Activated CD8-positive, alpha-beta memory T cell treated with anti-CD3 and anti-CD28 coated beads, Interleukin-2, amount 50 U/mL, for 48 hours (primary cell): ENCODE measurements at places on chromosomes 3 and 15.

DNA sequence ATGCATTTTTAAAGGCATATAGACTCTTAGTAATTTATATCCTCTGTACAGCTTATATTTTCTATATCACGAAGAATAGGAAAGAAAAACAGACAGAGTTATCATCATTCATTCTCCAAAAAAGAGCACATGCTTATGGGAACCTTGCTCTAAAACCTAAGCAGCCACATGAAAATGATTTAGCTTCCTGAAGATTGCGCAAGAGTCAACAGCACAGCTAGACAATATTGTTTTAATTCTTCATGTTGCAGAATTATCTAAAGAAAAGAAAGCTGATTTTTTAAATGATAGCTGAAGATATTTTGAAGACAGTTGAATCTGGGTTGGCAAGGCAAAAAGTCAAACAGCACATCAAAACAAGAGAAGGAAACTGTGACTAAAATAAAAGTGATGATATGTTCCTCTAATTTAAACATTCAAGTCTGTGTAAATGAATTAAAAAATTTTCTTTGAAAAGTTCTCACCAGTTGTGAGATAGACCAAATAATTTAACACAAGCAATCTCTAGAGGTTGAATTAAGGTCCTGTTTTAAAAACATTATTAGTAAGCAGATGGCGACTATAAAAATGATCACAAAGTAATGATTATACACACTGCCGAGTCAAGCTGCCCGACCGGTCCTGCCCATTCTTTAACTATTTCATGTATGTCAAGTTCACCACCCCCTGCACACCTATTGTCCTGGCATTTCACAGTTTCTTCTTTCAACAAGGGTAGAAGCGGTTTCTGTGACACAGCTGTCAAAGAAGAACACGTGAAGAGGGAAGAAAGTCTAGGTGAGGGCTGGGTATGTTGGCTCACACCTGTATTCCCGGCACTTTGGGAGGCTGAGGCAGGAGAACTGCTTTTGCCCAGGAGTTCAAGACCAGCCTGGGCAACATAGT, 74.2 kb upstream of the BHLHE40 start:
- DNase-seq: no peak

DNA sequence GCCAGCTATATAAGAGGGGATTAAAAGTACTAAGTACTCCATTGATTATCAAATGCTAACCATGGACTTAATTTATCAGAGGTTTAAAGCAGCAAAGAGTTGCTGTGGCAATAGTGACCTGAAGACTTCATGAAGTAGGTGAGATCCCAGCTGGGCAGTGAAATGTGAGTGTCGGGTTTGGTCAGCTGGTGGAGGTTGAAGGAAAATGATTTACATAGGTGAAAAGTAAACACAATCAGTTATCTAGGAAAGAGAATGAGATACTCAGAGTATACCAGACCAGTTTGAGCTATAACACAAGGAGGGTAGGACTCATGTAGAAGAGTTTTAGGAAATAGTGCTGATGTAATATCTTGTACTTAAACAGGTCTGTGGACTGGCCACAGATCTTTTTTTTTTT, 16.5 kb upstream of the FBXO22 start:
- DNase-seq: no peak

DNA sequence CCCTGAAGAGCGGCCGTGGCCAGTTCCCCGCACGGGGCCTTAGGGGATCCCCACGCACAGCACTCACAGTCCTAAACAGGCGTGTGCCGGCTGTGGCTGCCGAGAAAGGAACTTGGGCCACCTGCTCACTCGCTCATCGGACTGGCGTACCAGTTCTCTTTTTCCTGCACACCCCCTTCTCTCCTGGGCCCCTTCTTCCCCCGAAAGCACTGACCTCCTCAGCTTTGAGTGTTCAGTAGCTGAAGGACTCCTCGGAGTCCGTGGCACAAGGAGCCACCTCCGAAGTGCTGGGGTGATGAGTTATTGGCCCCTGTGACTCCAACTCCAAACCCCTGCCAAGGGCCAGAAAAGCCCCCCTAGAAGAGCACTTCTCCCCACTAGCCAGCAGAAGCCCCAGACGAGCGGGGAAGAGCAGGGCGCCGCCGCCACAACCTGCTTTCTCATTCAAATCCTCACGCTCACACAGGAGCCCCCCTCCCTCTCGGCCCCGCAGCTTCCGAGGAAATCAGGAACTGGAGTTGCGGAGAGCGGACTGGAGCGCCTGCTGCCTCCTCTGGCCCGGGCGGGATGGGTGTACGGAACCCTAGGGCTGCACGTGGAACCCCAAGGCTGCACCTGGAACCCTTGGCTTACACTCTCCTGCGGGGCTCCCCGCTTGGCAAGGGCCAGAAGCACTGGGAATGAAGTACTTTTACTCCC, at the start of gene PLCH1:
Gene PLCH1, minus strand, starts transcription at position 446 of the 699 bp plus-strand sequence. CDS start 40,847 bp downstream, outside the sequence.
- peak; percentile 63 for DNase-seq

DNA sequence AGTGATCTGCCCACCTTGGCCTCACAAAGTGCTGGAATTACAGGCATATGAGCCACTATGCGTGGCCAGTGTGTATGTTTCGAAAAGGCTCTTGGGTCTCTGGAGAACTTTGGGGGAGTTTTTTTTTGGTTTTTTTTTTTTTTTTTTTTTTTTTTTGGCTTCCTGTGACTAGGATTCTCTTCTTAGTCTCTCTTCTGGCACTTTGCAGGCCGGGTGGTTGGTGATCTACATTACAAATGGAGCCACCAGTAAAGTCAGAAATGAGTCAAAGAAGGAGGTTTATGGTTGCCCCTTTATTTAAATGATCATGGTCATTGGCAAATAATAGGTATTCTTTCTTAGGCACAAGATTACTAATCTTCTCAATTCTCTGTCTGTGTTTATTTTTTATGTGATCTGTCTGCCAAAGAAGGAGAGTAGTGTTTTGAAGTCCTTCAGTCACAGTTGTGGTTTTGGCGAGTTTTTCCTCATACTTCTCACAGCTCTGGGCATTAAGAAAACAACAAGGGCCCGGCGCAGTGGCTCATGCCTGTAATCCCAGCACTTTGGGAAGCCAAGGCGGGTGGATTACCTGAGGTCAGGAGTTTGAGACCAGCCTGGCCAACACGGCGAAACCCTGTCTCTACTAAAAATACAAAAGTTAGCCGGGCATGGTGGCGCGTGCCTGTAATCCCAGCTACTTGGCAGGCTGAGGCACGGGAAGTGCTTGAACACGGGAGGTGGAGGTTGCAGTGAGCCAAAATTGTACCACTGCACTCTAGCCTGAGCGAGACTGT, 38.3 kb downstream of the PDE8A start:
- DNase-seq: no peak

GRCh38 chr3:112602217-112602838, 38.6 kb downstream of the CCDC80 start:
- no peak for DNase-seq

GRCh38 chr3:172846103-172846561, 95.6 kb downstream of the ECT2 start:
- DNase-seq: no peak

DNA sequence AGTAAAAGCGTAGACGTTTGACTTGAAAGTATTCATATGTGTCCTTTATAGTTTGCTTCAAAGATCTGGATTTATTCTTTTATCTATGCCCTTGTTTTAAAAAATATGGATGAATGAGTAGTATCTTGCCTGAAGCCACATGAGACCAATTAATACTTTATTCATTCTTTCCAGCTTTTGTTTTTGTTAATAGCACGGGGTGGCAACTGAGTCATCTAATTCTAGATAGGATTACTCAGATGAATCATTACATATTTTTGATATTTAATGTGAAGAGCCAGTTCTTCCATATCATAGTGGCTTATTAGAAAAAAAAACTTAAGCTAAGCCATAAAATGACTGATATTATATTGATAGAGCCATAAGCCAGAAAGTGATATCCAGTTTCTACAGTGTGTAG, 121.9 kb downstream of the BBX start:
- no peak for DNase-seq

DNA sequence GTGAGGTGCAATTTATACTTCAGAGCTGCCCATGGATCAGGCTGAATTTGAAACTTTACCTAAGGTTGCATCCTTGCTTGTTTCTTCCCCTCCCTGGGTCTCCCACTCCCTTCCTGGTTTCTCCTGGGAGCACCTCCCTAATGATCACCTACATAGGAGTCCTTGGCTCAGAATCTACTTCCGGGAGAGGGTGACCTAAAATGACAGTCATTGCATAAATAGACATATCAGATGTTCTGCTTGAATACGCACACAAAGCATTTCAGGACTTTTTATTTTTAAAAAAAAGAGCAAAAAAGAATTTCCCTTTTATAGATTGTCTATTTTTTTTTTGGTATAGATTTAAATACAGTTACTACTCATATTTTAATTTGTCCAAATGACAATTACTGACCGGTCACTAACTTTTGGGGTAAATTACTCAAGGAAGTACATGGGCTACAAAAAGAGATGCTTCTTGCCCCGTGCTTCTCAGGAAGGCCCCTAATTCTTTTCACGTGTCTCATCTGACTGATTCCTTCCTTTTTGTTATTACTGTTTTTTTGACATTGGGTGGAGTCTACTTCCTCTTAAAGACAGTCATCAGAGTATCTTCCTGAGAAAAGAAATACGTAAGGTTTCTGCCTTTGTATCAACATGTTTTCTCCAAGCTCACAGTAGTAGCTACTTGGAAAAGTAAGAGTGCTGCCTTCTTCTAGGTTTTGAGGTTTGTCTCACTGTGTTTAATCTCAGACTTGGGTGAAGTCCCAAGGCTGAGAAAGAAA, 4.9 kb upstream of the MYZAP start:
- no peak for DNase-seq

GRCh38 chr3:69085168-69085832, 563 bp downstream of the ARL6IP5 start:
- no peak for DNase-seq

DNA sequence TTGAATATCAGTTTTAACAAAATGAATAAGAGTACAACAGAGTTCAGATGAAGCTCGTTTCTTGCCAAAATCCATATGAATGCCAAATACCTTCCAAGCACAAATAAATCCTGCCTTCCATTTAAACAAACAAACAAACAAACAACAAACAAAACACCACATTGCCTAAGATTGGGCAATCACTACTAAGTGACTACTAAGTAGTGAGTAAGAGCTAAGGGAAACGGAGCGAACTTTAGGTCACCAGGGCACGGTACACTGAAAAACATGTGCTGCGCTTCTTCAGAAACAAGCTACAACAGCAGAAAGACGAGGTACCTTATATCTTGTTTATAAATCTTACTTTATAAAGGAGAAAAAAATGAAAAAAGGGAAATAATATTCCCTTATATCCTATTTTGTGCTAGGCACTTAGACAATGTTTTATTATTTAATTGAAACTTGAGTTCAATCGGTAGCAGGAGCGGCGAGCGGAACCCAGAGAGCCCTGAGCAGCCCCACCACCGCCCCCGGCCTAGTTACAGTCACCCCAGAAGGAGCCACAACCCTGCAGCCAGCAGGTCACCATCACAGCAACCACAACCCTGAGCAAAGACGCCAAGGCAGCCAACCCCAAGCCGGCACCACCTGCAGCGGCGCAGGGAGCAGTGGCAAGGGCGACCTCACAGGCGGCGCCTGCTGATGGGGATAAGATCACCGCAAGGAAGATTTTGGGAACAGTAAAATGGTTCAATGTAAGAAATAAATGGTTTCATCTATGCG, 216.9 kb downstream of the ZBTB20 start:
- no peak for DNase-seq

DNA sequence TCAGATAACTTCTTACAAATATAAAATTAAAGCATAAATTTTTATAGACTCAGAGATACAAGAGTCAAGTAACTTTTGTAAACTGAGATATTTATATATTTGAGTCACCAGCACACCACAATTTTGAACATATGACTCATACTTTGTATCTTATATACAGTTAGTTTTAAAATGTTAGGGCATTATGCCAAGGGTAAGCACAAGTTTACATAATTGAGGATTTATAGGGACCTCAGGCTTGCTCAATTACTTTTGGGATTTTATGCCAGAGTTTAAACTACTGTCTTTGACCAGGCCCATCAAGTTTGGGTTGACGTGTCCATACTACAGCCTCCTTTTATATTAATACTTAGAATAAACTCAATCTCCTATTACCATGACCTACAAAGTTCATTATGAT, 7.4 kb upstream of the FGF7 start:
- no peak for DNase-seq

GRCh38 chr3:44363591-44363990, 25.0 kb downstream of the TCAIM start:
- DNase-seq: no peak

DNA sequence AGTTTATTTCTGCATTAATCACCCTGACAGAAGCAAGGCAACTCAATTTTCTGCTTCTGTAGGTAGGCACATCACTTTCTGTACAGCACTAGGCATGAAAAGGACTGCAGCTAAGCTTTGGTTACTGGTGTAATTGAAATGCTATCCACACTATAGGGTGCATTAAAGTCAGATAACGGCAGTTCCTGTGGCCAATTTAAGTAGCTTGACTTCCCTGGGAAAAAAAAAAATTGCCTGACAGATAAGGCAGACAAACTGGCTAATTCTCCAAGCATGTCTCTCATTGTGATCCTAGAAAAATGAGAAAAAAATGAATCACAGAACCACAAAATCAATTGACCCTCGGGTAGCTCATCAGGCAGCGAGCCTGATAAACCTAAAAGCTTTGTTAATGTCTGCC, 151.4 kb downstream of the MEIS2 start:
- no peak for DNase-seq

DNA sequence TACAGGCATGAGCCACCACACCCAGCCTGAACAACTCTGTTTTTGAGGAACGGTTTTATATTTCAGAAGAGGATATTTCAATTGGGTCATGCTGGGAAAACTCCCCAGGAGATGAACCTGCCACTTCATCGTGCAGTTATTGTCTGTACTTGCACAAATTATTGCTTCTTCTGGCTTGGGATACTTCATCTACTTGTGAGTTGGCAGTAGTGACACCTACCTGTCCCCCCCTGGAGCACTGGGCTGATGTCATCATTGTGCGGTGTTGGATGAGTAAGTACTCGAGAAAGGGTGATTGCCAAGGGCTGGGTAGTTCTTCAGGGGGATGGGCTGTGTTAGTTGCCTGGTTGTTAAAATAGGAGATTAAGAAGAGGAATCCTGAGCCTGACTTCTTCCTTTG, 85.1 kb upstream of the SAMMSON start:
- DNase-seq: no peak

DNA sequence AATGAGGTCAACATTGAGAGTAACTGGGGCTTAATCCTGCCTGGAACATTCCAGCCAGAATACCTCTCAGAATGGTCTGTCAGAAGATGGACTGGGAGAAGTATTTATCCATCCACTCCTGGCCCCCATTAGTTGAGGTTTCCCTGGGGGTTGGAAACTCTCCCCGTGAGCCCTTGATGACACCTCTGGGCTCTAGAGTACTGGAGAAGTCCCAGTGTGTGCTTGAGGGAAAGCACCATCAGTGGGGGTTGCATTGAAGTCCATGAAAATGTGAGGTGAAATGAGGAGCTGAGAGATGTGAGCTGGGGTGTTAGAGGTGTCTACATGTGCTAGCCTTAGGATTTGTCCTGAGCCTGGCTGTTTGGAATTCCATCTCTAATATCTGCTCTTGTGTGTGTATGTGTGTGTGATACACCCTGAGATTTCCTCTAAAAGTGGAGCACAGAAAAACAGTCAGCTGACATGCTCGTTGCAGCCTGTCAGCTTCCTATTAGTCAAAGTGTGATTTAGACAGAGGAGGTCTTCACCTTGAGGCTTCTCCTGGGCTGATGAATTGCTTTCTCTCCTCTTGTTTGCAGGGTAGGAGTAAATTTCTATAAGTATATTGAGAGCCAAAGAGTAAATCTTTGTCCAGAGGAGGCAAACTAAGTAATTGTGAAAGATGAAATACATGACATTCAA, 67.6 kb downstream of the NR1D2 start:
- DNase-seq: no peak

GRCh38 chr15:44315126-44315525, 26.6 kb downstream of the GOLM2 start:
- no peak for DNase-seq
